ENCODE measurements at places on chromosomes 6 and 20.

- DNase-seq: no peak
These were observed 723.1 kb upstream of the FLRT3 start for GRCh38 chr20:15060265-15061060.

GRCh38 chr6:132763269-132763668 lies 5.6 kb upstream of the VNN2 start:
- no peak for DNase-seq

DNA sequence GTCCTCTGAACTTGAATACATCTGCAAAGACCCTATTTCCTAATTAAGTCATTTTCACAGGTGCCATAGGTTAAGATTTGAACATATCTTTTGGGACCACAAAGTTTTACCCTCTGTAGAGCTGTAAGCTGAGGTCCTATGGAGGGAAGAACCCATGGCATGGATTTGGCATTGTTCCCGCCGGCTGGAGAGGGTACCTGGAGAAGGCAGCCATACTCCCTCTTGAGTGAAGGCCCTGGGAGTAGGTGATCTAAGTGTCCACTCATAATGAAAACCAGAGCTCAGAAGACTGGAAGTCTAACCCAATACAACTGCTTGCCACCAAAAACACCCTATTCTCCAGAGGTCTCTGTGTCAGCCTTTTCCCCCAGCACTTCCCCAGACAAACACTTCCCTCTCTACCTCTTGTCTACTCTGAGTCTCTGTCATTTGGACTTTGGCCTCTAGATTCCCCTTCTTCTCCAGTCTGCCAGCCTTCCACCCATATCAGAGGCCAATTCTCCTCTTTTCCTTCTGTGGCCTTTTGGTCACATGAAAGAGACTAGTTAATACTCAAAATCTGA lies 363.9 kb downstream of the MAFB start:
- DNase-seq: no peak

GRCh38 chr6:15350386-15351083 lies 104.7 kb downstream of the JARID2 start:
- DNase-seq: no peak

- DNase-seq: no peak
These were observed 41.0 kb downstream of the TRAM2 start for GRCh38 chr6:52535711-52536423.

- no peak for DNase-seq
These were observed 177.8 kb upstream of the TAB2 start for GRCh38 chr6:149139782-149140136.

DNA sequence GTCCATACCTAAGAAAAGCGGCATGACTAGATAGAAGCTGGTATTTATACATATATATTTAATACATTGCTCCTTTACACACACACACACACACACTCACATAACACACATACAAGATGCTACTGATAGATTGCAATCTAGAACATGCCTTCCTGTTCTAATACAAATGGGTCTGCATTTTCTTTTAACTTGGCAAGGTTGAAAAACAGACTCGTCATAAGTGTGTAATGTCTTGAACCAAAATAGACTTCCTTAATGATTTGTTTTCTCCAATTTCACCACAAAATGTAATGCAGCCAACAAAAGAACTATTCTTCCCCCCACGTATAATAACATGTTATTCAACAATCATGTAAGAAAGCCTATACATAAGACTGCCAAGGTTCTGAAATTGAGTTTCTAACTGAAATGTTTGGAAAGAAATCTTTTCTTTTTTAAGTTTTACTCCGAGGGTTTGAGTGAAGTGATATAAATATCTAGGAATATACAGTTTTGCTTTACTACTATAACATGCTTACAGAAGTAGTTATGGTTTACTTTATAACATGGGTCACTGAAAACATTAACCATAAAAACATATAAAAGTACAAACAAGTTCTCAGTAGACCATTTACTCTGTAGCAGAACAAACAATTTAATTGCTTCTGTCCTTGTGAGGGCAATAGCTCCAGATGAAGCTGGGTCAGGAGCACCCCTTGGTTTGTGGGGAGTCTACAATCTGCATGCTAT lies 207.5 kb downstream of the FOXC1 start:
- no peak for DNase-seq

- DNase-seq: no peak
These were observed 40.6 kb downstream of the ISM1 start for GRCh38 chr20:13261460-13262301.

- no peak for DNase-seq
These were observed 116.5 kb upstream of the F13A1 start for GRCh38 chr6:6436946-6437345.

GRCh38 chr6:116004841-116005815 lies 55.6 kb downstream of the FRK start:
- DNase-seq: no peak

DNA sequence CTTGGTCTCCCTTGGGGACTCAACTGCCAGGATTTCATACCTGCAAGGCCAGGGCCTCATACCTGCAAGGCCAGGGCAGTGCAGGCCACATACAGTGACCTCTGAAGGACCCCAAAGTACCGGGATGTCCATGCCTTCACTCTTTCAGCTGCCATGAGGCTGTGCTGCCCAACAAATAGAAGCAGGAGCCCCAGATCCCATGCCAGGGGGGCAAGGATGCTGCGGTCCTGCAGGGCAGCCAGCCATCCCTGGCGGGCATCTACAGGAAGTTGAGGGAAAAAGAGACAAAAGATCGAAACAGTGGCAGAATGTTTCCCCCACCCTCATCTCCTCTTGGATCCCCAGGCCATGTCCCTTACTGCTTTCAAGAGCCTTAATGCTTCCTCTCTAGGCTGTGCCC lies 799 bp downstream of the NRM start:
- no peak for DNase-seq

GRCh38 chr20:2341336-2341735 lies 39.4 kb upstream of the TGM6 start:
- no peak for DNase-seq

DNA sequence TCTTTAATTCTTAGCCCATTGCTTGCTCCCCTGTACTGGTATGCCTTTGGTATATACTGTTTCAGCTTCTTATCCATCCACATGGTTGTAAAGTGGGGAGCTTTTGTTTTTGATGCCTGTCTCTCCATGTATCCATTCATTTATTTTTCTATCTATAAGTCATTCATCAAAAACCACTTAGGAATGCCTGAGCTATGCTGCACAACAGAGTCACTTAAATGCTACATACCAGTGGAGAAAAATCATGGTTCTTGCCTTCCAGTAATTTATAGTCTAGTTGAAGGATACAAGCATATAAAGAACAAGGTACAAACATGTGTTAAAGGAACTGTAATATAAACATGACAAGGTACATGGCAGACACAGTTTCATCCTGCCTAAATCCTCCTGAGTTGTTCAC lies 347.3 kb downstream of the NRN1 start:
- DNase-seq: no peak

GRCh38 chr6:144087789-144088426 lies 7.5 kb downstream of the SF3B5 start:
- DNase-seq: no peak

- no peak for DNase-seq
These were observed 171.1 kb downstream of the ADAT2 start for GRCh38 chr6:143279385-143279784.

DNA sequence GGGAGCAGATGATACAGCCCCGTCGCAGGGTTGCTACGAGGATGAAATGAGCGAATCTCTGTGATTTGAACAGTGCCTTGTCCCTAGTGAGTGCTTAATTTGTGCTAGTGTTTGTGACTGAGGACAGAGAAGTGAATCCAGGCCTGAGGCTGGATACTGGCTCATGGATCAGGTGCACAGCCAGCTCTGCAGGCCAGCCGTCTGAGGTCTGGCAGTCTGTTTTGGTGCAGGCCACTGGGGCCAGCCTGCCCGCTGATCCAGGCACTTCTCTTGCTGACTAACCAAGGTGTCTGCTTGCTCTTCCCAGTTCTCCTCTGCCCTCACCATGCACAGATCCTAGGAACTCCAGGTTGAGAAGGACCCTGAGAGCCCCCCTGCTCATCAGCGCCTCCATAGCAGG lies 181.0 kb downstream of the LRFN2 start:
- DNase-seq: no peak

DNA sequence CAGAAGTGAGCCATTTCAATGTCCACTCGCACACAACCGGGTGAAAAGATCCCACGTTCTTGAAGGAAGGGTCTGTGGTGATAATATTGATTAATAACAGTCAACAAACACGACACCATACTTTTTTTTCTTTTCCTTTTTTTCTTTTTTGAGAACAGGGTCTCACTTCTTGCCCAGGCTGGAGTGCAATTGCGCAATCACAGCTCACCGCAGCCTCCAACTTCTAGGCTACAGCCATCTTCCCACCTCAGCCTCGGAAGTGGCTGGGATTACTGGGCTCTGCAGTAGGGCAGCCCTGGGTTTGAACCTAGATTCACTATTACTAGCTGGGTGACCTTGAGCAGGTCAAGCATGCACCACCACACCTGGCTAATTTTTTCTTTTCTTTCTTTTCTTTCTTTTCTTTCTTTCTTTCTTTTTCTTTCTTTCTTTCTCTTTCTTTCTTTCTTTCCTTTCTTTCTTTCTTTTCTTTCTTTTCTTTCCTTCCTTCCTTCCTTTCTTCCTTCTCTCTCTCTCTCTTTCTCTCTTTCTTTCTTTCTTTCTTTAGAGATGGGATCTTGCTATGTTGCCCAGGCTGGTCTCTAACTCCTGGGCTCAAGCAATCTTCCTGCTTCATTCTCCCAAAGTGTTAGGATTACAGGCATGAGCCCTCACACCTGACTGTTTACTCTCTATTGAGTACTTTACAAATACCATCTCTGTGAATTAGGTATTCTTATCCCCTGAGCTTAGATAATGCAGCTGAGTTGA lies 123.9 kb downstream of the SNX5 start:
- no peak for DNase-seq

- DNase-seq: no peak
These were observed 15.5 kb downstream of the MRPL14 start for GRCh38 chr6:44111434-44112417.

GRCh38 chr6:117359581-117359980 lies 66.2 kb downstream of the ROS1 start:
- no peak for DNase-seq

- DNase-seq: no peak
These were observed 1.7 kb upstream of the HCK start for GRCh38 chr20:32050324-32050841.

DNA sequence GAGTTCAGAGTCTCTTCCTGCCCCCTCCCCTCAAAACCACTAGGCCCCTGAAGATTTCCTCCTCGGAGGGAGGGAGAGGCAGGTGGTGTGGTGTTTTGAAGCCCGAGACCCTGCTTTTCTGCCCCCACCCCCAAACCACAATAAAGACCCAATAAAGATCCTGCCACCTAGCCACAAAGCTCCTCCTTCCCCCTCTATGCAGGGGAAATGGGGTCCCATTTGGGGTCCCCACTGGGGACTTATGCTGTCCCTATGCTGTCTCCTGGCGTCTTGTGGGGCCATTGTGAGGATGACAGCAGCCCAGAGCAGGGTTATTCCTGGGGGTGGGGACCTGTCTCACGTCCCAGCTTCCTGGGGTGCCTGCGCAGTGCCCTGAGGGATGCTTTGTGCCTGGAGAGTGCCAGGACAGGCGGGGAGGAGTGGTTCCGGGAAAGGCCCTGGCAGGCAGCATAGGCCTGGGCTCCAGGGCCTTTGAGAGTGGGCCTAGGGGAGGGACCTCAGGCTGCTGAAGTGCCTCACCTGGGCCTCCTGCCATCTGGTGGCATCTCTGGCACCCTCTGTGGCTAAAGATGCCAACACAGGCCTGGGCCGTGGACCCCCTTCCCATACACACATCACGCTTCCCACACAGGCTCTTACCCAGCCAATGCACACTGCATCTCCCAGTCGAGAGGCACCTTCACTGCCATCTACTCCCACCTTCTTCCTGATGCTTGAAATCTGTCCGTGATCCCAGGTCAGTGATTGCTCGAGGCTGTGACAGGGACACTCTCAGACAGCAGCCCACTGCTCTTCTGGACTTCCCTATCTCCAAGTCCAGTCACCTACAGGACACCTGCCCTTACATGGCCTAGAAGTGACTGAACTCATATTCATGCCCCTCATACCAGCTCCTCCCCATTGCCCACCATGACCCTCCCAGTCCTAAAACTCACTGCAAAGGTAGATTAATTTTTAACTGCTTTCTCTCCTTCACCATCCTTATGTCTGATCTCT lies 7.9 kb upstream of the ARMC12 start:
- no peak for DNase-seq

DNA sequence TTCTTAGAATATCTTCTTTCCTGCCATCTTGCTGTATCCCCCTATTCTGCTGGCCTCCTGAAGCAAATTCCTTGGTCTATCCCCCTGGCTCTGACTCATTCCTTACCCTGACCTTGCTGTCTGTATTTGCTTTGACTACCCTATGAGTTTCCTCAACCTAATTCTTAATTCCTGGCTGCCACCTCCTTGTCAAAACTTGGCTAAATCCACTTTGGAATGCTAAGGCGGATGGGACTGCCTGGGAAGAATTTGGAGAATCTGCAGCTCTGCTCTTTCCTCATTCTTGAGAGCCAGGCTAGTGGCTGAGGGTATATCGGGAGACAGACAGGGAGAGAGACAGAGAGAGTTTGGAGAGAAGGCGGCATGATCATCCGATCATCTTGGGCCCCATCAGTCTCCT lies 24.4 kb downstream of the CAP2 start:
- no peak for DNase-seq

GRCh38 chr6:161139766-161140553 lies 133.9 kb downstream of the AGPAT4 start:
- no peak for DNase-seq

DNA sequence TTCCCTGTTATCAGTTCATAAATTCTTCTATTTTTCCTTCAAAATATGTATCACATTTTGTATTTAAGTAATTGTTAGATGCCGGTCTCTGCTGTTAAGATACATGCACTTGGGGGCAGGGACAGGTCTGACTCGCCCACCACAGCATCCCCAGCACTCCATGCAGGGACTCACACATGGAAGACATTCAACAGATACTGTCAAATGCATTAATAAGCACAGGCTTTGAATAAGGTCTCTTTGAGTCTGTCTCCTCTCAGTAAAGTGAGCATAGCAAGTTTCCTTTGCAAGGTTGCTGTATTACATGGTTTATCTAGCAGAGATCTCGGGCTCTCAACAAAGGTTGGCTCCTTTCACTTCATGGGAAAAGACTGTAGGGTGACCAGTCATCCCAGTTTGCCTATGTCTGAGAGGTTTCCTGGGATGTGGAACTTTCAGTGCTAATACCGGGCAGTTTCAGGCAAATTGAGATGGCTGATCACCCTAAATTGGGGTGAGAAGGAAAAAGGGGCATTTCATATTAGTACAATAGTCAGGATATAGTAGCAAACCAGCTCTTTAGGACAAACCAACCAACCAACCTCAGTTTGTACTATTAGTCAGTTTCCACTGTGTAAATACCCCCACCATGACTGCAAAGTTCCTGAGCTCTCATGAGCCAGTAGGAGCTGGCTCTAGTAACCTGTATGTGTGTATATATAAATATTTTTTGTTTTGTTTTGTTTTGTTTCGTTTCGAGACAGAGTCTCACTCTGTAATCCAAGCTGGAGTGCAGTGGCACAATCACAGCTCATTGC lies 15.0 kb downstream of the JPH2 start:
- no peak for DNase-seq

All from SK-N-MC (cell line).